ENCODE measurements at places on chromosomes 3 and 15. TPM values are rescaled to one million over a fixed set of nuclear protein-coding genes. Genes with fewer than 3 reads are reported as not detected.

Gene BUB1B
- polyA plus RNA-seq = 27.7 TPM

Gene ZNF660
- 11.1 TPM for polyA plus RNA-seq

Gene FRMD5
- 0.76 TPM for polyA plus RNA-seq

DNA sequence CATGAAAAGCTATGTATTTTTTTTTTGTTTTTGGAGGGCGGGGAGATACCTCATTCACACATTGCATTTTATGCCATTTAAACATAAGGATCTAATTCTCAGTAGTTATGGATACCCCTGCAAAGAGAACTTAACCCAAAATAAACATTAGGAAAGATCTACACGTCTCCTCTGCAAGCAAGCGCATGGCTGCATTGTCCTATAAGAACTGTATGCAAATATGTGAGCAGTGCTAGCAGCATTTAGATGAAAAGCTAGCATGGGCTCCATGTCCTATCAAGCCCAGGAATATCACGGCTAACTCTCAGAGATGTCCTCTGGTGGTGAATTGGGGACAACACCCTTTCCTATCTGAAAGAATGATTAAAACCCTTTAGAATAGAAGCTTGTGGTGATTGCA is 292.8 kb downstream of the MEX3B start:
- DNase-seq = no peak

GRCh38 chr3:5580826-5581225 is 393.3 kb downstream of the EDEM1 start:
- DNase-seq = no peak
